ENCODE measurements at places on chromosomes 1 and 21. TPM values are rescaled to one million over a fixed set of nuclear protein-coding genes. Genes with fewer than 3 reads are reported as not detected.

MXRA8 gene
- 137 TPM for total RNA-seq

BMP8B gene
- total RNA-seq = 0.58 TPM

PPFIA4 gene
- total RNA-seq = 11.6 TPM

MROH7 gene
- not detected for total RNA-seq

MSH4 gene
- 0.75 TPM for total RNA-seq

PYHIN1 gene
- total RNA-seq = not detected

NBPF3 gene
- 4.6 TPM for total RNA-seq

ARHGEF10L gene
- total RNA-seq = 27.8 TPM

KLF17 gene
- total RNA-seq = not detected

BCL2L15 gene
- 0.14 TPM for total RNA-seq

KLHDC8A gene
- 9.6 TPM for total RNA-seq

DIRAS3 gene
- 2.1 TPM for total RNA-seq

PCAT6 gene
- total RNA-seq = not detected

UTS2 gene
- not detected for total RNA-seq

CR2 gene
- total RNA-seq = 0.81 TPM

RORC gene
- total RNA-seq = not detected

AMY1B gene
- not detected for total RNA-seq

NASP gene
- 163 TPM for total RNA-seq

CCDC30 gene
- 0.06 TPM for total RNA-seq

MEAF6 gene
- total RNA-seq = 64.2 TPM

CCDC190 gene
- total RNA-seq = not detected

SPRR1B gene
- 0.75 TPM for total RNA-seq

CDKN2C gene
- total RNA-seq = 3.0 TPM

VANGL2 gene
- total RNA-seq = 7.2 TPM

IL6R gene
- 9.5 TPM for total RNA-seq

LINGO4 gene
- not detected for total RNA-seq

GCSAML gene
- total RNA-seq = not detected

DDR2 gene
- 1.3 TPM for total RNA-seq

CLCA4 gene
- total RNA-seq = not detected

DNALI1 gene
- total RNA-seq = 3.5 TPM

LRRIQ3 gene
- 1.4 TPM for total RNA-seq

NR0B2 gene
- total RNA-seq = not detected

PKP1 gene
- 1.5 TPM for total RNA-seq
